Right lobe of liver (tissue), 6 donors: ENCODE measurements at places on chromosomes 1 and 21.

- no peak for DNase-seq
Measured at GRCh38 chr1:244296447-244296846, 155.3 kb downstream of the ADSS2 start.

GRCh38 chr1:63843010-63843409 lies 69.2 kb downstream of the ROR1 start:
- DNase-seq = no peak

DNA sequence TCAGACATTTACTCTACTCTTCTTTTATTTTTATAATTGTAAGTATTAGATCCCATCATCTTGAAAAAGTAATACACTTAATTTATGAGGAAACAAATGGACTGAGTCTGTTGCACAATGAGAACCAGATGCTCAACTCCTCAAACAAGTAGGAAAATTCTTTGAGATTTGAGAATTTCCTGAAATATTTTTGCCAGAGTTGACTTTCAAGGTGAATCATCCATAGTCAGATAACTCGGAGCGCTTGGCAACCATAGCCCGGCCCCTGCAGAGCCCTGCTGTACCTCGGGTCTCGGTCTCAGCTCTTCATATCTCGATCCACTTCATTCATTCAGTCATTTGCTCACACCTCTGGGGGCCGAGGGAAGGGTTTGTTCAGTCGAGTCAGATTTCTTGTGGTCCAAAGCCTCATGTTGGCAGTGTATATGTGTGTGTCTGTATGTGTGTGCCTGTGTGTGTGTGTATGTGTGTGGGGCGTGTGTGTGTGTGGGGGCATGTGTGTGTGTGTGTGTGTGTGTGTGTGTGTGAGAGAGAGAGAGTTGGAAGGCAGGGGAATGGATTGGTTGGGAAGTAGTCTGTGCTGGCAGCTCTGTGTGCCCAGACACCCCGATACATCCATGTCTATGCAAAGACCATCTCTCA lies 18.1 kb upstream of the PCP4 start:
- DNase-seq = no peak

DNA sequence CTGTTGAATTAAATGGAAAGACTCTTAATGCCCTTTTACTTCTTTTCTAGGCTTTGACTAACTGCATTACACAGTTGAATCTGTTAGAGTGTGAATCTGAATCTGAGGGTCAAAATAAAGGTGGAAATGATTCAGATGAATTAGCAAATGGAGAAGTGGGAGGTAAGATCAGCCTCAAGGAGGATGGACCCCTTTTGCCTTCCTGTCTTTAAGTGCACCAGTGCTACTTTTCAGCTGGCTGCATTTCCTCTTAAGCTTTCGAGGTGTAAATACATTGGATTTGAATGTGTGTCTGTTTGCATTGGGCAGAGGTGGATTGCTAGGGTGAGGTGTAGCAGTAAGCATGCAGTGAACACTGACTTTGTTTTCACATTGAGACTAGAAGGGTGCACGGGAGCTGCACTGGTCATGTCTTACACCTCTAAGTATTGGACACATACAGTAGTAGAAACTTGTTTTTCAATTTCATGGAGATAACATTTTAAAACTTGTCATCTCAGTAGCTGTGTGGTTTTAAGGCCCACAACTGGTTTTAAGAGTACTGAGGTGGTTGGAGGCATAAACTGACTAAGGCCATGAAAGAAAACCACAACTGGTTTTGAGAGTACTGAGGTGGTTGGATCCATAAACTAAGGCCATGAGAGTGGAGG lies 35.4 kb downstream of the MIA3 start:
- DNase-seq = no peak

GRCh38 chr1:231134624-231135023 lies 27.2 kb upstream of the TRIM67 start:
- no peak for DNase-seq

- DNase-seq = no peak
Measured at GRCh38 chr21:41662161-41662560, 104.7 kb downstream of the RIPK4 start.

- DNase-seq = no peak
Measured at GRCh38 chr1:21397813-21398188, 42.1 kb upstream of the NBPF3 start.

DNA sequence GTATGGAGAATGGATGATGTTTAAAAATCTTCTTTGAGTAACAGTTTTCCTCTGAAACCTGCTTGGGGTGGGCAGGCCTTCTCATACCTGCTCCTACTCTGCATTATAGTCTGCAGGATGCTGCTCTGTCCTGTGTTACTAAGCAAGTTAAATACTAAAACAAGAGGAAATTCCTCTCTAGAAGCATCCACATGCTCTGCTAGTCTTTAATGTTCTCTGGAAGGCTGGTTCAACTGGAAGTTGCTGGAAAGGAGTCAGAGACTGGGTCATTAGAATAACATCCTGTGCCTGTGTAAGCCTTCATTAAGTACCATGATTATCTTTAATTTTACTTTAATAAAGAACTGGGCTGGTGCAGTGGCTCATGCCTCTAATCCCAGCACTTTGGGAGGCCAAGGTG lies 5.8 kb downstream of the SELP start:
- no peak for DNase-seq

- DNase-seq = peak; percentile 42
Measured at GRCh38 chr21:46112725-46113215, 14.9 kb downstream of the COL6A2 start.

GRCh38 chr1:200217703-200218102 lies 190.2 kb downstream of the NR5A2 start:
- DNase-seq = no peak

DNA sequence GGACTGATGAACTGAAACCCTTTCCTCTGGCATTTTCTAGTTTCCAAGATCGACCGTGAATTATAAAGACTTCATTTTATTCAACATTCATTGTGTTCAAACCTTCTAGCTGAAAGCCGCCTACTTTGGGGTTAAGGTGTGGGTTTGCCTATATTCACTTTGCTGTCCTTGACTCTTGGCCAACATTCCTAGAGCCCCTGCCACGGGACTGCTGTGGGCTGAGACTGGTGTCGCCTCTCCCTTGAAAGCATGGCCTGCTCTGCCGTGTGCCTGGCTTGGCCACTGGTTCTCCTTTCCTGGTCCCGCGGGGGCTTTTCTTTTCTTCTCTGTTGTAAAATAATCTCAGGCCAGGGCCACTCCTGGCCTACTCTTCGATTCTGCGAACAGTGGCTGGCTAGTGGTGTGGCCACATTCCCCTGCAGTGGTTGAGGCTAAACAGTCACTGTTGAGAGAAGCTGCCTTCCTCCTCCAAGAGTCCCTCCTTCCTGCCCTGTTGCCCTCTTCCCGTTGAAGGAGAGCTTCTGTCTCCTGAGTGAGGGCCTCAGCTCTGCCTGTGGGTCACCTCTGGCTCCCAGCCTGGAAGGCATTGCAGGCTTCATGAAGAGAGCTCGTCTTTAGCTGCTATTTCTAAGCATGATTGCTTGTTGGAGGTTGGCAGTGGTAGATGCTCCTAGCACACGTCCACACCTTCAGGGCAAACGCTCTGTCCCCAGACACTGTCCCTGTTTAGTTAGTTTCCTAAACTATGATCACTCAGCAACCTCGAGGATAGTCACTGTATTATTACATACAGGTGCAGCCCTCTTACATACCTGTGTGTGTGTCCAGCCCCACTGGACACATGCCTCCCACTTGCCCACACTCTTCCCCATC lies 80.5 kb downstream of the GALNT2 start:
- DNase-seq = no peak

- DNase-seq = no peak
Measured at GRCh38 chr1:82700476-82700875, 899.7 kb downstream of the ADGRL2 start.

GRCh38 chr1:154155251-154155650 lies 378 bp upstream of the NUP210L start:
- DNase-seq = no peak

- no peak for DNase-seq
Measured at GRCh38 chr1:148307583-148308185, 155.6 kb upstream of the NBPF11 start.

GRCh38 chr1:154427173-154428139 lies 22.3 kb downstream of the IL6R start:
- peak; percentile 88 for DNase-seq

GRCh38 chr1:25784575-25785051 lies 15.4 kb upstream of the SELENON start:
- no peak for DNase-seq

GRCh38 chr1:33332357-33332789 lies 11.5 kb upstream of the A3GALT2 start:
- no peak for DNase-seq

DNA sequence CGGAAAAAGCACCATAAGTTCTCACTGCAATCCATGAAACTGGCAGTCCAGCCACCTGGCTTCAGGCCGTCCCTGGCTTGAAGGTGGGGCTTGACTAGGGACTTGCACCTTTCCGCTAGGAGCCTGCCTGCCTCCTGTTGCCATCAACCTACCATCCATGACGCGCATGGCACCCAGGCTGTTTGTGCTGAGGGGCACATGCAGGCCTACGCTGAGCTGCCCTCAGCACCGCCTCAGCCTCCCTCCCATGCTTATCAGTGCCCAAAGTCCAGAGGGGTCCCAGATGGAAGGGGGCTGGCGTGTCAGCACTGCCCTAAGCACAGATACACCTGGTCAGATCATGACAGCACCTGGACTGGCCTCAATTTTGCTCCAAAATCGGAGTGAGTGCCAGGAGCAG lies 190.2 kb upstream of the LYPLAL1 start:
- DNase-seq = no peak

- DNase-seq = no peak
Measured at GRCh38 chr1:226820941-226821718, 49.3 kb upstream of the PSEN2 start.

DNA sequence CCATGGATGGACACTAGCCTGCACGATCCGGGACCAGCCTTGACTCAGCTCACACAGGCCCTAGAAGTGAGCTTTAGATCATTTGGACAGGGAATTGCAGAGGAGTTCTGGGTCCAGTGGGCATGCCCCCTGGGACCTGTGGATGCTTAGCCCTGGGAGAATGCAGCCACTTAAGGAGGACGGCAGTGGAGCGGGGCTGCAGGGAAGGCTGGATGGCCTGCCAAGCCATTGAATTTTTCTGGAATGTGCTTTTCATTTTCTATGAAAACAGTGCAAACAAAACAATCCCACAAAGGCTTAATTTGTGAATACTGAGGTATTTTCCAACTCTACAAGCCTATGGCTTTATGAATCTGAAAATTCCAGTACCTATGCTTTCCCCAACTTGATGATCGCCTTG lies 80.4 kb upstream of the GCLM start:
- no peak for DNase-seq

DNA sequence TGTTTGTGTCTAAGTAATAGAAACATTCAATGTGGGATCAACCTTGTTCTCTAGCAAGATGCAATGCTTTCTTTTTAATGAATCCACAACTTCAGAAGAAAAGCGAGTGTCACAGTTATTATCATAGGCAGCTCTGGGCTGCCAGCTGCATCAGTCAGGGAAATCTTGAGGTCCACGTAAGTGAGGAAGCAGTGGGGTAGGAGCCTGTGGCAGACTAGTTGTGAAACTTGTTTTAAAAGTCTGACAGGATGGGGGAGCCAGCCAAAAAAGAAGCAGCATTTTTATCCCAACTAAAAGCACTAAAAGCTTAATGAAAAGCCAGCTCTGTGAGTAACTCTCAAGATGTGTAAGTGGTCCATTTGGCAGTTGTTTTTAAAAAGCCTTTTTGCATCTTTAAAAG lies 113.1 kb downstream of the ZNF326 start:
- no peak for DNase-seq

- DNase-seq = no peak
Measured at GRCh38 chr1:3602375-3602774, 8.9 kb downstream of the MEGF6 start.
